Substantia nigra (tissue), 51 donors: ENCODE measurements at places on chromosomes 1 and 21.

GRCh38 chr1:156391366-156391677 lies 22.3 kb downstream of the RHBG start:
- no peak for DNase-seq

- DNase-seq, result no peak
Observed at GRCh38 chr1:56139836-56140235, 439.5 kb downstream of the PLPP3 start.

DNA sequence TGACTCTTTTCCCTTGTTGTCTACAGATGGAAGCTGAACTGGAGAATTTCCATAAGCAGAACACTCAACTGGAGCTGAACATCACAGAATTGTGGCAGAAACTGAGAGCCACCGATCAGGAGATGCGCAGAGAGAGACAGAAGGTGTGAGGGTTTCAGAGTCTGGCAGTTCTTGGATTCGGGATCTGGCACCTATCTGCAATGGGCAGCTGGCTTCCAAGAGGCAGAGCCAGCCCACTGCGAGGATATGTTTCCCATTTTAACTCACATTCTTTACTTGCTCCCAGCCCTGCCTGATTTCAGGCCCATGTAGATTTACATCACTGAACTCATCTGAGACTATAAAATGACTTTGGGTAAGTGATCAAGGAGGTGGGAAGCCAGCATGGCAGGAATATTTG lies 37.3 kb upstream of the TMEM125 start:
- DNase-seq, result no peak

DNA sequence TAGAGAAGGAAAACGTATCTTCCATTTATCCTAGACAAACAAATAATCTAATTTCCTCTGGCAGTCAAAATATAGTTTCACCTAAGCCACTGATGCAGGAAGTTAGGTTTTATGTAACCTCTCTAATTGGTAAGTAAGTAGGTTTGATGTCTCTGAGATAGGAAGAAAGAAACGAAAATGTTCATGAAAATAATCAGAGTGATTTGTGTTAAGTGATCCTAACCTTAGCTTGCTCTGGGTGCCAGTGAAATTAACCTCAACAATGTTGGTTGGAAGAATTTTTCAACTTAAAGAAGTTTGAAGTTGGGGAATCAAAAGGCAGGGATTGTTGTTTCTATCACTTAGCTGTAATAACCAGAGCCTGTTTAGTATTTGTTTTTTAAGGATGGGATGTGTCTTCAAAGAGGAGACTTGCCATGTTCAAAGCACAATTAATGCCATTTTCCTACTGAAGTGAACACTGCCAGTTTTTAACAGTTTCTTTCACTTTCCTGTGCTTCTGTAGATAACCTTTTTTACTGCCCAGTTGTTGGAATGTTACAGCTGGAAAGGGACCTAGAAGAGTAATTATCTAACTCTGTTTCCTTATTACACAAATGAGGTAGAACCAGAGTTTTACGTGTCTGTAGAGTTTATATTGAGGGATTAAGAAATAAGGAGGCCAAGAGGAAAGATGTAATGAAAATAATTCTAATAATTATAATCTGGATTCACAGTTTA lies 18.4 kb downstream of the HIPK1 start:
- DNase-seq, result no peak

DNA sequence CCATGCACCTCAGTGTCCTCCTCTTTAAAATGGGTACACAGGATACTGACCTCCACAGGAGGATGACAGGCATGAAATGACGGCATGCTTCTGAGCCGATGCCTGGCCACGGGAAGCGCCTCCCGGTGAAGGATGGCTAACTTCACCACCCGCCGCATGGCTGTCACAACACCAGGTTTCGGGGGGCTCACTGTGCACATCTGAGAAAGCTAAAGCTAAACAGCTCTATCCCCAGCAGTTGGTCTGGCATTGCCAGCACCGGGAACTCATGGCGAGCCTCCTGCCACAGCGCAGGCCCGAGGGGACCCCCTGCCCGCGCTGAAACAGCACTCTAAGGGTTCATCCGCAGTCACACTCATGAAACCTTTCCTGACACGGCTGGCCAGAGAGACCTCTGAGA lies 16.0 kb downstream of the NPHP4 start:
- no peak for DNase-seq

GRCh38 chr1:245999697-246000637 lies 507.1 kb downstream of the SMYD3 start:
- no peak for DNase-seq

GRCh38 chr1:158951956-158952355 lies 20.6 kb downstream of the PYHIN1 start:
- no peak for DNase-seq

- no peak for DNase-seq
Observed at GRCh38 chr21:45130324-45130774, 56.0 kb downstream of the ADARB1 start.

DNA sequence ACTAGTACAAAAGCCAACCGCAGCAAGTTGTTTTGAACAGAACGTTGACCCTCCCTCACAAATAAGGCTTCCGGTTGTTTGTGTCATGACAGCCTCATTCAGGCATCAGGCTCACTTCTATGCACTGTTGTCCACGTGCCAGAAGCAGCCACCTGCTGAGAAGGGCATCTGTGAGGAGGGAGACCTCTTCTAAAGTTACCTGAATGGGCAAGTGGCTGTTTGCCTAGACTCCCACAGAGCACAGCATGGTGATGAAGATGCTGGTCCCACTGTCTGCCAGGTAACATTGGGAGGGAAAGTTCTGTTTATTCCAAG lies 176.1 kb downstream of the CLIC6 start:
- no peak for DNase-seq

DNA sequence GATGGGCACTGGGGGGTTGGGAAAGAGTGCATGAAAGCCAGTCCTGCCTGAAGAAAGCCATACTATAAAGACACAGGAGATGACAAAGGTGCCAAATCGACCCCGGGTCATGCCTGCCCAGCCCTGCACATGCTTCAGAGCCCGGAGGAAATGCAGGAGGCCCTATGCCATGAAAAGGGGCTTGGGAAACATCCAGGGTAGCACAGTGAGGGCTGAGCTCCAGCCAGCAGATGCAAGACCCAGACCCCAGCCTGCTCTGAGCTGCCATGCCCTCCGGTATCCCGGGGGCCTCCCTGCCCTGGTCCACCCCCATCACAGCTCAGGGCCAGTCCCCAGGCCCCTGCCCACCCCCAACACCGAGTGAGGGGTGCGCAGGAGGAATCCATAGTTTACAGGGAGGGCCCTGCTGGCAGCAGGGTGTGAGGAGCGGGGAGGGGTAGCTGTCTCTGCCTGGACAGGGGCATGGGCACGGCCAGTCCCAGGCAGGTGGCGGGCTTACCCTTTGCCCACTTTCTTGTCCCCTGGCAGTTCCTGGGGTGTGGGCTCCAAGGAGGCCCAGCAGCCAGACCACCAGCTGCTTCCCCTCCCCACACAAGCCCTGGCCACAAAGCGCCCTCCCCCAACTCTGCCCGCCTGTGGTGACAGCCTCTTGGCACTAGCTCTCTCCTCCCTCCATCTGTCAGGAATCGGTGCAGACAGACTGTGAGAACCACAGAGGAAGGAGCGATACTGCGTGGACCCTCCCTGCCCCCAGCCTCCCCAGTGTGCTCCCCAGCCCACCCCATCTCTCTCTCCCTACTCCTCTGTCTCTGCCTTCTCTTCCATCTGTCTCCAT lies 16.8 kb downstream of the LRP8 start:
- DNase-seq, result peak; percentile 27

DNA sequence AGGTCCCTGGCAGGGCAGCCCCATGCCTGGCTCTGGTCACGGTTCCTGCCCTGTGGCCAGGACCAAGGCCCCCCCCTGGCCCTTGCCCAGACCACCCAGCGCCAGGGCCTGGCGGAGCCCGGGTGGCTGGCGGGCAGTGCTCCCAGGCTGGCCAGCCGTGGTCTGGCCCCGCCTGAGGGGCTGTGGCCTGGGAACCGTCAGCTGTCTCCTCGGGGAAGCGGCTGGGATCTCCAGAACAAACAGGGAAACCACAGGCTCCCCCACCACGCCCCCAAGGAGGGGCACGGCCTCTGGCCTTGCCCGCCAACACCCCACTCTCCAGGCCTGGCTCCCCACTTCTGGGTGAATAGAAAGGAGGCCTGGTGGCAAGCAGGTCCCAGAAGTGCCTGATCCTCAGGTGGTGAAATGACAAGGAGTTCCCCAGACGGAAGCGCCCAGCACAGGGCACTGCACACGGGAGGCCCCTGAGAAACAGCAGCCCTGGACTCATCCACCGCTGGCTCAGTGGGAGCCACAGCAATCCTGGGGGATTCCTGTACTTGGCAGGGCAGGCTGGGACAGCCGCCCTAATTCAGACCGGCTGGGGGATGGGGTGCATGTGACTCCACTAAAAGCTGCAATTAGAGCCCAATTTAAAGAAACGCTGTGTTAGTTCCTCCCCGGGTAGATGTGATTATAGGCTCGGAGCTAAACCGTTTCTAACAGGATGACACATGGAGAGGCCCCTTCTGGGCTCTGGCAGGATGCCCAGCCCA lies 78.9 kb downstream of the RAP1GAP start:
- DNase-seq, result no peak

DNA sequence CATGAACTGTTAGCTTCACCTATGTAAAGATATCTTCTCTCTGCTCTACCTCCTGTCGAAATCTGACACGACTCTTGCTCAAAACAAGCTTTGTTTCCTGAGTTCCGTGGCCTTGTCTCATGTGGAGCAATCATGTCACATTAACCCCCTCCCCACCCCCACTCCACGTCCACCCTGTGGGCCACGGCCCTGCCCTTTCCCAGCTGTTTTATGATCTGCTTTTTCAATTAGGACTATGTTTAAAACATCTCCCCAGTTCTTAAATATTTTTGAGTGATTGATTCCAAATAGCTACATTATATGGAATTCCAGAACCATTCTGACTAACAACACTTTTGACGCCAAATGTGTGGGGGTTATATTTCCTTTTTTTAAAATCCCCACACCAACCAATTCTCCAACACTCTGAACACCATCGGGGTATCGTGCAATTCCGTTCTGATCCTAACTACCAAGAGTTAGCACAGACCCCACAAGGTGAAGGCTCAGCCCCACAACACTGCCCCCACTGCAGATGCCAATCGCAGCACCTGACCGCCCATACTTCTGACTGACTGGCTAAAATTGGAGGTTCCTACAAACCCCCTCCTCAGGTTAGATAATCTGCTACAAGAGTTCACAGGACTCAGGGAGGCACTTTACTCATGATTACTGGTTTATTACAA lies 12.7 kb upstream of the S100A8 start:
- no peak for DNase-seq

DNA sequence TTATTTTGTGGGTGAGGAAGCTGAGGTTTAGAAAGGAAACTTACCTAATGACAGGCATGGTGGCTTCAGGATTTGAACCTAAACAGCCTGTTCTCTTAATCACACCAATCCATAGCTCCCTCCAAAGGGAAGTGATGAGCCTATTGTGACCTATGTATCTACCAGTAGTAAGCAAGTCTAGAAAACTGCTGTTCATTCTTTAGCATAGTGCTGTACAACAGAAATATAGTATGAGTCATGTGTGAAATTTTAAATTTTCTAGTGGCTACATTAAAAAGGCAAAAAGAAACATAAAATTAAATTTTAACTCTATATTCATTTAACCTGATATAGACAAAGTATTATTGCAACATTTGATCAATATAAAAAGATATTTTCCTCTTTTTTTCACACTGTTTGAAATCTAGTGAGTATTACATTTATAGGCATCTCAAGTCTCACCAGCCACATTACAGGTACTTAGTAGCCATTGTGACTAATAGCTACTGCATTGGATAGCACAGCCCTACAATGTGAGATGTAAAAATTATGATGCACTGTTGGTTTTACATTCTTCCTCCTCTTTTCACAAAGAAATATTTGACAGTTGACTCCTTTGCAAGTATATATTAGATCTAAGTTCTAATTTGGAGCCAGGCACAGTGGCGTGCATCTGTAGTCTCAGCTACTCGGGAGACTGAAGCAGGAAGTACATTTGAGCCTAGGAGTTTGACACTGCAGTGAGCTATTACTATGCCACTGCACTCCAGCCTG lies 16.6 kb downstream of the IPO9 start:
- no peak for DNase-seq

GRCh38 chr1:201444792-201445191 lies 23.3 kb upstream of the TNNI1 start:
- DNase-seq, result no peak

DNA sequence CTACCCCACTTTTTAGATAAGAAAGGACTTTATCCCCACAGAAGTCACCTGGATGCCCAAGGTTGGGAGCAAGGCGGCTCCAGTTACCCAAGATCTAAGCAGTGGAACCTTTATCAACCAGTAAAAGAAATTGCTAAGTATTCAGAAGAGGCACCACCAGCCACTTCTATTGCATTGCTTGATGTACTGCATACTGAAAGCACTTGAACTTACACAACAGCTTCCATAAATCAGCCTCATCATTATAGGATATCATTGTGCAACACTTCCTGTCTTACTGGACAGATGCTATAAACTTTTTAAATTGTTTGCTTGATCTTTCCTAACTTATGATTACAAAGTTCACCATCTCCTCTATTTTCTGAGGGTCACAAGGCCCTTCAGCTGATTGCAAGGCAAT lies 642.7 kb upstream of the CXADR start:
- DNase-seq, result no peak

- no peak for DNase-seq
Observed at GRCh38 chr1:114453361-114453784, 57.6 kb downstream of the TRIM33 start.

GRCh38 chr1:6569033-6569432 lies 10.8 kb upstream of the ZBTB48 start:
- no peak for DNase-seq

GRCh38 chr1:240287722-240288121 lies 196.0 kb downstream of the FMN2 start:
- DNase-seq, result no peak

- DNase-seq, result no peak
Observed at GRCh38 chr1:231534703-231535159, 6.3 kb downstream of the TSNAX start.

GRCh38 chr1:233905416-233906051 lies 1.1 kb downstream of the SLC35F3 start:
- no peak for DNase-seq

GRCh38 chr1:223794136-223794880 lies 51.4 kb downstream of the TP53BP2 start:
- no peak for DNase-seq

- DNase-seq, result no peak
Observed at GRCh38 chr1:55579332-55580001, 364.3 kb upstream of the USP24 start.

GRCh38 chr1:215523906-215524305 lies 43.2 kb upstream of the KCTD3 start:
- no peak for DNase-seq
